ENCODE measurements at places on chromosomes 11 and 22. TPM values are rescaled to one million over a fixed set of nuclear protein-coding genes. Genes with fewer than 3 reads are reported as not detected.

DNA sequence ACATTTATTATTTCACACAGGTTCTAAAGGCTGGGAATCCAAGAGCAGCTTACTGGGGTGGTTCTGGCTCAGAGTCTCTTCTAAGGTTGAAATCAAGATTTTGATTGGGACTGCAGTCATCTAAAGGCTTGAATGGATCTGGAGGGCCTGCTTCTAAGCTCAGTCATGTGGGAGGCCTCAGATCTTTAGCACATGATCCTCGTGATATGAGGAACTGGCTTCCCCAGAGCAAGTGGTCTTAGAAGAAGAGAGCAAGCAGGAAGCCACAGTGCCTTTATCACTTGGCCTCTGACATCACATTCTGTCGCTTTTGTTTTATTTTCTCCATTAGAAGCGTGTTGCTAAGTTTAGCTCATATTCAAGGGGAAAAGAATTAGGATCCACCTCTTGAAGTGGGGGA, 88.9 kb downstream of the ARFGAP2 start:
- peak; percentile 82 for DNase-seq

DNA sequence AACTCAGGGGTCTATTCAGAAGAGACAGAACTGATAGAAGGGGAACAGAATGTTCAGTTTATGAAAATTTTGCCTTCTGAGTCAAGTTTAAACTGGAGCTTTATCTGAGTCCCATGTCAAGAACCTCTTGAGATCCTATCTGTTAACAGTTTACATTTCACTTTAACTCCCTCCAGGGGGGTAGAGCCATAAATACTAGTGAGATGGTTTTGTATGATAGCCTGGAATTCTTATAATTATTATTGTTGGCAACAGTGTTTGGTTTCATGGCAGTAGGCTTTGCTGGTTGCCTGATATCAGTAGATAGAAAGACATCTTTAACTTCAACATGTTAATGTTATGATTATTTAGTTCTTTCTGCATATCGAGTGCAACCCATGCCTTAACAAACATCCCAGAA, 498.5 kb downstream of the INSC start:
- no peak for DNase-seq

DNA sequence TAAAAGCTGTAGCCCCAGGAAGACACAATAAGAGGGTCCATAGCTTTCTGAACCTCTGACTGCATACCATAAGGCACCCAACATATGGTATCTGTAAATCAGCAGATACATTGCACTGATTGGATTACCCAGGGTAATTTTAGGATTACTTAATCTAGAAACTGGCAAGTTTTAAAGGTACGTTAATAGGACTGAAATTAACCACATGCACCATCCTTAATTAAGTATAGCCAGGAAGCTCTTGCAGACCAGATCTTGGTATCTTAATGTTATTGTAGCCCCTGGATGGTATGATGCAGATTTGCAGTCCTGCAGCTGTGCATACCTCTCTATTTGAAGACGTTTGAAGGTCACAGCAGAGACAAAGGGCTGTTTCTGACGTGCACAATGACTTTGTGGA, 72.8 kb downstream of the ARHGAP42 start:
- no peak for DNase-seq

DNA sequence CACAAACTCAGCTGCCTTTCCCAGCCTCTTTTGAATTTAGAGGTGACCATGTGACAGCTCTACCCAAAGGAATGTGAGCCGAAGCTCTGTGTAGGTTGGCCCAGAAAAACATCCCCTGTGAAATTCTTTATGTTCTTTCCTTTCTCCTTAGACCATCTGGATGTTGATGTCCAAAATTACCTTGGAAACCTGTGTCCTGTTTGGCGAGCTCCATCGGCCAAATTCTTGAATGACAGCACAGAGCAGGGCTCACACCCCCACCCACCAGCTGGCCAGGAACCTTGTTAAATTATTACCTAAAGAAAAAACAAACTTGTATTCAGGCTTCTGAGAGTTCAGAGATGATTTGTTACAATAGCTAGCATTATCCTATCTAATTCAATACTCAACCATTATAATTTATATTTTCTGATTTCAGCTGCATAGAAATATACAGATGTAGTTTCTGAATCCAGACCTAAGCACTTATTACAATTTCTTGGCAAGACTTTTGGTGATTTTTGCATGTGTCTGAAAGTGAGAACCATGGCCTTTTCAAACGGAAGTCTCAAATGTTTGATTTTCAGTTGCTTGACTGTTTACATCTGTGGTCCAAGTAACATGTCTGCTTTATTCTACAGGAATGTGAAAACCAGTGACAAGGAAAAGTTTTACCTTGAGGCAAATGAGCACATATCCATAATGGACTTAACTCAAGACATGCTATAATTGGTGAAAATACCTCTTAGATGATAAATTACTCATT, 554.2 kb downstream of the NTM start:
- no peak for DNase-seq

DNA sequence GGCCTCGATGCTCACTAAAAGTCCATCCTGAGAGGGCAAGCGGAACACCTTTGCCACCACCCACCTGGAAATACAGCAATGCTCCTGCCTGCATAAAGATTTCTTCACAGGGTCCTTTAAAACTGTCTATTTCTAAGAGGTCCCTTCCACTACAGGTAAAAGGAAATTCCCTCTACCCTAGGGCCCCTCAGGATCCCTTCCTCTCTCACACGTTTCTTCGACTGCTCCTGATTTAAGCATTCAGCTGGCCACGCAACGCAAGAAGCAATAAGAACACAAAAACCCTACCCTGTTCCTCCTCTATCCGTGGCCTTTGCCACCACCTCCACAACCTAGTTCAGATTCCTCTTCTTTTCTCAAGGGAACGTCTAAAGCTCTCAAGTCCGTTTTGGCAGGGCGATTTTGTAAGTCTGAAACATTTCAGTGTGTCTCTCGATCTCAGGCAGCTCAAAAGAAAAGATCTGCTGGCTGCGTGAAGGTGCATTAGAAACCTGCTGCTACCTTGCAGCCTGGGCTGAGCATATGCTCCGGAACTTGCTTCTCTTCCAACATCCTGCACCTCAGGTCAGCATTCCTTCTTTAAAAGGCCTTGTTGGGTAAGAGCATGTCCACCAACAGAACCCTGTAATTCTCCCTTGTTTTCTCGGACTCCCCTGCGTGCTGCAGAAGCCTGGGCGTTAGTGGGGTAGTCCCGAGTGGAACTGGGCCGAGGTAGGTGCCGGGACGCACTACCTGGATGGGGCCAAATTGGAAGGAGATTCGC, 1.6 kb downstream of the LGR4 start:
- peak; percentile 8 for DNase-seq

NELL1 gene
- total RNA-seq = 0.27 TPM

LRRC74B gene
- total RNA-seq = under 0.01 TPM

C11orf86 gene
- not detected for total RNA-seq

ACAT1 gene
- 22.1 TPM for total RNA-seq

All from hematopoietic multipotent progenitor cell (in vitro differentiated cells).